Globus pallidus (tissue), 1 donor: ENCODE measurements at places on chromosomes 2 and 18.

DNA sequence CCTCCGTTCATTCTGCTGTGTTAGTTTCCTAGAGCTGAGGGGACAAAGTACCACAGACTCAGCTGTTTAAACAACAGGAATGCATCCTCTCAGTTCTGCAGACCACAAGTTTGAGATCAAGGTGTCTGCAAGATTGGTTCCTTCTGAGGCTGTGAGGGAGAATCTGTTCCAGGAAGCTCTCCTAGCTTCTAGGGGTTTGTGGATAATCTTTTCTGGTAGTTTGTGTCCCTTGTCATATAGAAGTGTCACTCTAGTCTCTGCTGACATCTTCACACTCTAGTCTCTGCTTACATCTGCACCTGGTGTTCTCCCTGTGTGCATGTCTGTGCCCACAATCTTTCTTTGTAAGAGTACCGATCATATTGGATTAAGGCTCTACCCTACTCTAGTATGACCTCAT is 581.8 kb downstream of the RNF144A start:
- no peak for DNase-seq

GRCh38 chr2:122753336-122753735 is 997.9 kb downstream of the TSN start:
- no peak for DNase-seq

DNA sequence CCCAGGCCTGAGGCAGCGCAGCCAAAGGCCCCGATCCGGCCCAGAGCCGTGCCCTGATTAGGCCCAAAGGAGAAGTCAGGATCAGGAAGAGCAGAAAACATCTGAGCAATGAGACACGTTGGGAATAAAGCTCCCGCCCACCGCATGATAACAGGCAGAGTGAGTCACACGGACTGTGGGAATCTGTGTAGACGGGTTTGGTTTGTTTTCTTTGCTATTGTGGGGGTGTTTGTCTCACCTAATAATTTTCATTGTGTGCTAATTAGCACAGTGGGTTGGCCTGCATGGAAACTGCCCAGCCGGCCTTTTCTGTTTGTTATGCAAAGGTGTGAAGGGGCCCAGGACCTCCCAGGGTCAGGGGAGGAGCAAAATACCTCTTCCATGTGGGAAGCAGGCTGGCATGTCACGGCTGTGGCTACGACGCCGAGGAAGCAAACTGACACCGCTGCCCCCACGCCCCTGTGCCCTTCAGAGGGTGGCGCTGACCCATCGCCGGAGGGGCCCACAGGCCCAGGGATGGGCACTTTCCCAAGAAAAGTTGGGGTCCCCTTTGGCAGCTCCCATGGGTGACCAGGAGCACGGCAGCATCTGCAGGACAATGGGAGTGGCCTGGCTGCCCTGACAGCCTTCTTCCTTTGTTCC is 68.4 kb upstream of the CTDP1 start:
- no peak for DNase-seq

DNA sequence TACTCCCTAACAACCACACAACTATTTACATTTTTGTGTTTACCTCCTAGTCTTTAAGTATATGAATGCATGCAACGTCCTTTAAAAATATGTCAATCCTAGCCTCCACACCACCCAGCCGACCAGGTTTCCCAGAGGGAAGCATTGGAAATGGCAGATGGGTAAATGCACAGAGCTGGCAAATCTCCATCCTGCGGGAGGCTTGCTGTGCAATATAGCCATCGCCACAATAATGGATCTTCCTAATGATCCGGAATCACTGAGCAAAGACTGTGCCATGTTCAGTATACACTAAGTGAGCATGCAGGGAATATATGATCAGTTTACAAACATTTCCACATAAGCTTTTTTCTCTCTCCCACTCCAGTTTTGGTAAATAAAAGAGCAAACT is 131.8 kb downstream of the NEDD4L start:
- no peak for DNase-seq

DNA sequence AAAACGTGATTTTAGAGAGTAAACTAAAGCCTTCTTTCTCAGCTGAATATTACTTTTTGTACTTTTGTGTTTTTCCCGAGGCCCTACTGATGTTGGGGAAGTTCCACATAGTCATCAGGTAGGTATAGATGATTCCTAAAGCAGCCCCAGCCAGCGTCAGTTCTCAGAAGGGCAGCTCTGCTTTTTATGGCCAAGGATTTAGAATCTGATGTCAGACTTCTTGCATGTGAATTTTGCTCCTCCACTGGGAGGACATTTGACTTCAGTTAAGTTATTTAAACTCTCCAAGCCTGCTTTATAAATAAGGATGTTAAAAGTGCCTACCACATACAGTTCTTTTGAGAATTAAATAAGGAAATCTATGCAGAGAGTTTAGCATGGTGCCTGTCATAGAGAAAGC is 130.8 kb downstream of the NCKAP5 start:
- DNase-seq, result no peak

GRCh38 chr2:10493075-10493633 is 45.0 kb upstream of the ODC1 start:
- no peak for DNase-seq

DNA sequence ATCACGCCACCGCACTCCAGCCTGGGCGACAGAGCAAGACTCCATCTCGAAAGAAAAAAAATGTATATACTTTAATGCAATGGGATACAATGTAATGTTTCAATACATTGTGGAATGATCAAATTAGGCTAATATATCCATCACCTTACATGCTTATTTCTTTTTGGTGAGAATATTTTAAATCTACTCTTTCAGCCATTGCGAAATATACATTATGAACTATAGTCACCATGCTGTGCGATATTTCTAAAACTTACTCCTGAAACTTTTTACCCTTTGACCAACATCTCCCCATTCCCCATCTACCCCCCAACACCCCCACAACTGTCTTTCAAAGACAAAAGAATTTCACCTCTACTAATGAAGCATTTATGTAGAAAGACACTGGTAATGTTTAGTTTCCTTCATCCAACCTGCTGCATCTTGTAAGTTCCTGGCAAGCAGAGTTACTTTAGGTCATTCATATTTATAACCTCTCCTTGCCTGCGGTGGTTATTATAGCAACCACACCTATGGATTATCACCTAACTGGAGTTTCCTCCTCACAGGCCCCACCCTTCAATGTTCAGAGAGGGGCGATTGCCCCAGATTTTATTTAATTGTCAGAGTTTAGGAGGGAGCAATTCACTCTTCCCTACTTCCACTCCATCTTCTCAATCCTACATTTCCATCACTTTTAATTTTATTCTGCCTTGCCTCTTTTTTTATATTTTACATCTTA is 1.2 kb upstream of the ME2 start:
- DNase-seq, result no peak

DNA sequence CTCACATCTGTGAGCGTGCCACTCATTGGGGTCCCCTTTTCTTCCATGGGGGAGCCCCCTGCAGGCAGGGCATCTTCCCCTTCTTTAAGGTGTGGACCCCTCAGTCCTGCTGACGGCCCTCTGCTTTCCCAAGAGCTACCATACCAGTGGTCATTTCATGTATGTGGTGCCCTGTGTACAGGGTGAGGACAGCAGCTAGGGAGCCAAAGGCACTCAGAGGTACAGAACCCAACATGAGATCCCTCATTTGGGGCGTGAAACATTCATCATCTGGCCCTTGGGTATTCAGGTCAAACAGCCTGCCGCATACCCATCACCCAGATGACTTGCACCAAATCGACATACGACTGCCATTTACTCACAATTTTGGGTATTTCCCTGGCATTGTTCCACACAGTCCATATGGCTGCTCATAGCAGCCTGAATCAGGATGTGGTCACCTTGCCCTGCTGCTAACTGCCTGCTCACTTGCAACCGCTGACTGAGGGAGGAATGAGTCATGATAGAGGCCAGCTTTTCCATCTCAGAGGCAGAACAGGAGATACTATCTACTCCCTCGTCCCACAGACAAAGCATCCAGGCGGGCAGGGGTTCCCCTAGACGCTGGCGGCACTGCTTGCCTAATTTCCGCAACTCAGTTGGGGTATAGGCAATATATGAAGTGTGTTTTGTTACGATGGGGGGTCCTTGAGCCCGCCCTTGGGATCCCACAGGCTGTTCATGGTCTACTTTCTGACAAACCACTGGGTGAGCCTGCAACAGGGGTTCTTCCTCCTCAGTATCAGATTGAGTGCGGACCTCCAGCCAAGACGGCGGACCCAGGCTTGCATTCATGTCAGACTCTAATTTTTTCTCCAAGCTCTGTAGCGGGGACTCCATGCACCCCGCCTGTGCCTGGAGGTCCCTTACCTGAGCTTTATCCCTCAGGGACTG is 228.6 kb downstream of the SATB2 start:
- DNase-seq, result no peak

GRCh38 chr2:14635391-14635871 is 2.9 kb downstream of the LRATD1 start:
- peak; percentile 38 for DNase-seq

GRCh38 chr2:201880993-201881611 is 74.8 kb downstream of the CDK15 start:
- DNase-seq, result no peak

DNA sequence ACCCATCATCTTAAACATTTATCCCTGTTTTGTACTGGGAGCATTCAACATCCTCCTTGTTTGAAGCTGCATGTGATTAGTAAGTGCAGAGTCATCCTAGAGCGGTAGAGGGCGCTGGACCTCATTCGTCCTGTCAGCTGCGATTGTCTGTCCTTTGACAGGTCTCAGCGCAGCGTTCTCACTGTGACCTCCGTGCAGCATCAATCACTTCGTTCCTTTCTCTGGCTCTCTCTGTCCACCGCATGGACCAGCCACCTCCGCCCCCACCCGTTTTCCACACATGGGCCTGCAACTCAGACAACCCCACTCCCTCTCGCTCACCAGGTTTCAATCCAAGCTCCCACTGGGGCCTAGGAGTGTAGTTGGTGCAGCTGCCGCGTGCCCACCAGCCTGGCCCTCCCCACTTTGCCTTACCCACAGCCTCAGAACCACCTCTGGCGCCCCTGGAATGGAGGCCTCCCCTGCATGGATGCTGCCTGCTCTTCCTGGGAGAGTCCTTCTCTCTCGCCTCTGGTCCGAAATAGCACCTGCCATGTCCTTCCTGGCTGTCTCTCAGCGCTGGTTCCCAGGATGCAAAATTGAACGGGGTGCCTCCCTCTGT is 90.5 kb downstream of the NDUFA10 start:
- peak; percentile 84 for DNase-seq

DNA sequence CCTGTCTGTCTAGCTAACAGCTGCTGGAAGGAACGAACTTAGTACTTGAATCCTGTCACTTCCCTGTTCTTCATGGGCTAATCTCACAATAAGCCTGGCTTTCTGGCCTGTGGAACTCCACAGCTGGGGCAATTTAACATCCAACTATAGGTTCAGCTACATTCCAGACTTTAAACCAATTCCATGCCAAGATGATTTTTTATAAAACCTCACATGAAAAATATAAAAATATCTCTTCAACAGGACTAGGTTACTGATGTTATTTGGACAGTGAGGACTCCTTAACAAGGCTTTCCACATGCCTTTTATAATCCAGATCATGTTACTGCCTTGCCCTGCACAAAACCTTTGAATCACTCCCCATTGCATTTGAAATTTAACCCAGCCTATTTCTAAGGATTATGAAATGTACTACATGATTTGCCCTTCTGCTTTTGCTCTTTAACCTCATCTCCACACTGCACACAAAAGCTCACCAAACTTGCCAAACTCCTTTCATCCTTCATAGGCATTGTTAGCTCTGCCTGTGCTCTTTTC is 863.2 kb upstream of the CHAC2 start:
- no peak for DNase-seq

DNA sequence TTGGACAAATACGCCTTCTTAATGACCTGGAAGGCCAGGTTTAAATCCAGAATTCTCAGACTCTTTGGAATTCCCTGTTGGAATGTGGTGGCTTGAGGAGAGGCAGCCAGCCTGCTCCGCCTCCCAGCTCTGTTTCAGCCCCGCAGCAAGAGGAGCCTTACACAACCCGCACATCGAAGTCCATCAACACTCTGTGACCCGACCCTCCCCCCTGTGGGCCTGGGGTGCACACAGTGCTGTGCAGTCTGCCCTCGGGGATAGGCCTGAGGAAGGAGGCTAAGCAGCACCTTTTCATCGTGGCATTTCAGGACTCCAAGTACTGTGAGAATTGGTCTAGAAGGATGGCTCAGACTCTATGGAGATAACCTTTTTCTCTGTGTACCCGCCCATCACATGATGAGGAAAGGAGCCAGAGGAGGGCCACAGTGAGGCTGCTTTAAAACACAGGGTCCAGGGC is 73.7 kb downstream of the GREB1L start:
- no peak for DNase-seq

- no peak for DNase-seq
These were observed 39.7 kb upstream of the CWC22 start for GRCh38 chr2:180046776-180047175.

DNA sequence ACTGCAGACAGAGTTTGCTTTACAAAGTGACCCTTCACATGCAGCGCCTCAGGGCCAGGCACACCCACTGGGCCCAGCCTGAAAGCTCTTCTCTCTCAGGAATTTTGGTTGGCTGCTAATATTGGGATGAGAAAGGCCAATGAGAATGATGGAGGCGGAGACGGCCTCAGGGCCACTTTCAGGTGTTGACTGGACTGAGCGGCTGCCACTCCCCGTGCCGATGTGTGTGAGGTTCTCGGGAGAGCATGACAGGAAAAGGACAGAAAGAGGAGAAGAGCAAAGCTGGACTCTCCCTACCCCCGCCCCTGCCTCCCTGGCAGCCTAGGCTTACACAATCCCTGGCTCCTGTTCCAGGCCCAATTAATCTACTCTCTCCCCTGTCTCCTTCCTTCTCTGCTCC is 155.7 kb downstream of the CELF4 start:
- DNase-seq, result no peak

DNA sequence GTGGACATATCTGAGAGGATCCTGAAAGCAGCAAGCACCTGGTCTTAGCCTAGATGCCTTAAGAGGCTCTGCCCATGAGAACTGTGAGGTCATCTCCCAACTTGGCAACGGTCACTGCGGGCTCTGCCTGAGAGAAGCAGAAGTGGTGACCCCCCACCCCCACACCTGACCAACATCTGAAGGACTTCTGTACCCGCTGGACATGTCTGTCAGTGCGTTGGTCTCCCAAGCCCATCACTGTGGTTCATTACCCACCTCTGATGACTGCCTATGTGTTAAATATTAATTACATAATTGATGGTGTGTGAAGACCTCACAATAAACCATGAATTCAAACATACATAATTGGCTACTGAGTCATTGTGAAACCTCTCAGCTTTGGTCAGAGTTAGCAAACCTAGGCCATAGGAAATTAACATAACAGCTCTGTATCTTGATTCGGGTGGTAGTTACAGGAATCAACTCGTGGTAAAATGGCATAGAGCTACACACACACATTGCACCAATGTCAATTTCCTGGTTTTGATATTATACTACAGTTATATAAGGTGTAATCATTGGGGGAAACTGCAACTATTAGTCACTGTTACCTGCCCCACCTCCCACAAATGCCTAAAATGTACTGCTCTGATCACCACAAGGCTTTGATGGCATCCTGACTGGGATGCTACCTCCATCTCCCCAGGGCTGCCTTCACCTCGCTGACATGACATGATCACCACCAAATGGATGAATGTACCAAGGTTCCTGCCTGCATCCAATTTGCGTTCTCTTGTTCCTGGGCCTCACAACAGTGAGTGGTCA is 4.3 kb upstream of the GALNT1 start:
- no peak for DNase-seq

GRCh38 chr2:133413863-133414262 is 154.4 kb downstream of the NCKAP5 start:
- DNase-seq, result no peak

GRCh38 chr18:24678626-24679025 is 218.2 kb downstream of the HRH4 start:
- no peak for DNase-seq
